Activated CD4-positive, alpha-beta memory T cell treated with anti-CD3 and anti-CD28 coated beads for 36 hours (primary cell): ENCODE measurements at places on chromosomes 7 and 10. TPM values are rescaled to one million over a fixed set of nuclear protein-coding genes. Genes with fewer than 3 reads are reported as not detected.

DNA sequence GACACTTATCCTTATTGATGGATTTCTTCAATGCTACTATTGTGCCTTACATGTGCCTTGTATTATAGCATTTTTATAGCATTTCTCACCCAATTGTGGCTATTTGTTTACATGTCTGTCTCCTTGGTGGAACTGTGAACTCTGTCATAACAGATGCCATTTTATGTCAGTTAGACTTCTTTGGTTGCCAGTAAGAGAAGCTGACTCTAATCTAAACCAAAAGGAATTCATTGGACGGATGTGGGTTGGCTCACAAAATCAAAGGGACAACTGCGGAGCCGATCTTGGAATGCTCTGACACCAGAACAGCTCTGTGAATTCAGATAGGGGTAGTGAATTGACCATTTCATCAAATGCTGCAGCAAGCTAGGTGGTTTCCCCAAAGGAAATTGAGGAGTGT is 15.0 kb downstream of the GARIN1A start:
- H3K4me3 ChIP-seq: no peak overlapping the region
- H3K27ac ChIP-seq: no peak overlapping the region
- no peaks in the 10 kb centered on the region for H3K4me1 ChIP-seq
- H3K27me3 ChIP-seq: no peaks in the 10 kb centered on the region

DNA sequence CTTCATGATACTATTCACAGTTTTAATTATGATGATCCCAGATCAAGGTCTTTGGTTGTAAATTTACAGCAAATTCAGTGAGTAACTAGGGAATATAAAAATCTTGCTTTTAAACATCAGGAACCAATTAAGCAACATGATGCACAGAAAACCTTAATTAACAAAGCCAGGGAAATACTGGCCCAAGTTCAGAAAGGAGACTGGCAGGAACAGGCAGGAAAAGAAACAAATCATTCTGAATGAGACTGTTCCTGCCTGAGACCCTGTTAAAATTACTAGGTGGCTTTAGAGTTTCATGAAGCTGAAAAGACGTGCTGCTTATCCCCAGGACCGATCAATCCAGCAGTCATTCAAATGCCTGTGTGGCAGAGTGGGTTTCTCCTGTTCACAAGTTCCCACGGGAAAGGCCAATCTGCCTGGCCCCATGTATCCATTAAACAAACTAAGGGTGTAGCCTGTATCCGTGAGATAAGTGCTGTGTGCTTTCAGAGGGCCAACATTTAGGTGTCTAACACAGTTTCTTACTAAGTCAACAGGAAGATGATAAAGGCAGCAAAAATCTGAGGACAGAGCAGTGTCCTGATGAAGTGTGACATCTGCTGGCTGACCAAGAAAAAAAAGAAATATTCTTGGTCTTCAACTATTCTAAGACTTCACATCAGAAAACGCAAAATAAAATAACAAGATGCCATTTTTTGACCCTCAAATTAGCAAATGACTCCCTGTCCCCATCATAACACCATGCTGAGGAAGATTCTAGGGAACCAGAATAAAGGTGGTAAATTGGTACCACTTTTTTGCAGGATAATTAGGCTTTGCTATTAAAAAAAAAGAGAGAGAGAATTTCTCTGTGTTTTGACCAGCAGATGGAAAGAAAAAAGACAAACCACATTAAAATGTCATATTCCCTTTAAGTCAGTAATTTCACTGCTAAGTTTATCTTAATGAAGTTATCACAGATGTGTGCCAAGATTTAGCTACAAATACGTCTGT is 34.2 kb downstream of the PUS7 start:
- H3K36me3 ChIP-seq: peaks cover 30% of the 10 kb centered on the region
- no peak overlapping the region for H3K4me3 ChIP-seq
- H3K27me3 ChIP-seq: no peaks in the 10 kb centered on the region
- no peak for DNase-seq
- no peak overlapping the region for H3K27ac ChIP-seq

DNA sequence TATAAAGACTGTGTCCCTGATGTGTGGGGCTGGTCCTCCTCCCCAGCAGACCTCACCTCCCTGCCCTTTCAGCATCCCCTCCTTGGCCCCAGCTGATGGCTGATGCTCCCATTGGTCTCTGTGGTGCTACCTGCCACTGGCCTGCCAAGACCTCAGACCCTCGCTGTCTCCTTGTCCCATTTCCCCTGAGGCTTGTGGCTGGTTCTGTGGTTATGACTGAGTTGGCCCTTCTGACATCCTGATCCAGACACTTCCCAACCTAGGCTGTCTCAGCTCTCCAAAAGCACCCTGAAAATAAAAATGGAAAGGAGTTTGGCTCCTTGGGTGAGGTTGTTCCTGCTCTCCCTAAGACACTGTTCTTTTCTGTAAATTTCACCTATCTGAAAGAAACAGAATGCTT is 214.2 kb downstream of the RPS24 start:
- no peak overlapping the region for H3K27ac ChIP-seq
- peaks cover 4% of the 10 kb centered on the region for H3K4me1 ChIP-seq
- H3K27me3 ChIP-seq: peaks cover 13% of the 10 kb centered on the region
- no peaks in the 10 kb centered on the region for H3K36me3 ChIP-seq
- no peak overlapping the region for H3K4me3 ChIP-seq

DNA sequence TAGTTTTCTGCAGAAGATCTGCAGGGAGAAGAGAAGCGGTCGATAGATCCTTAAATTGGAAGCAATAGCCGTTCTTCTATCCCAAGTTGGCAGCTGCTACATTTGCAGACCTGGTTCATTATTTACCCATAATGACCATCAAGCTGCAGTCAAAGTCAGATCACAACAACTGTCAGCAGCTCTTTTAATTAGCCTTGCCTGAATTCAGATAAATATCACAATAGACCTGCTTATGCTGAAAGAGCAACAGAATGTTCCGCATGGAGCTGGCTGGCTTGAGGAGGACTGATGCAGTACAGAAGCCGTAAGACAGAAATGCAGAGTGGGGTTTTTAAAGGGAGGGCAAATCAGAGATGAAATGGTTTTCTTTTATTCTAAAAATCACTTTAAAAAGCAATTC is 109.4 kb downstream of the HIBADH start:
- no peak for DNase-seq
- no peak overlapping the region for H3K4me3 ChIP-seq
- no peaks in the 10 kb centered on the region for H3K4me1 ChIP-seq
- H3K36me3 ChIP-seq: no peaks in the 10 kb centered on the region

DNA sequence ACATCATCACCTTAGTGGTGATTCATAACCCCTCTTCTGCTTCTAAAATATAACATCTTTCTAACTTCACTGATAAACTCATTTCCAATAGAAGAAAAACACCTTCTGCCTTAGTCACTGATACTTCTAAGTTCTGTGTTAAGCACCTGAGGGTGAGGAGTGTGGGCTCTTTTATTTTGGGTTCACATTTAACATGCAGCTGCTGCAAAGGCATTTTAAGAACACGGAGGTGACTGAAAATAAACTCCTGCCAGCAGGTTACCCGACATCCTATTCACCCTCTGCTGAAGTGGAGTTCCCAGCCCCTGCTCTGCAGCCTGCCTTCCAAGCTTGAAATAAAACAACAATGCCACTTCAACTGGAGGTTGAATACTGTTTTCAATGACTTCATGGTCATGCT is 202.9 kb upstream of the PLXNA4 start:
- peaks cover 9% of the 10 kb centered on the region for H3K27me3 ChIP-seq
- no peak overlapping the region for H3K27ac ChIP-seq
- no peak overlapping the region for H3K4me3 ChIP-seq
- peaks cover 3% of the 10 kb centered on the region for H3K36me3 ChIP-seq
- peaks cover 20% of the 10 kb centered on the region for H3K4me1 ChIP-seq
- DNase-seq: no peak

GRCh38 chr10:42645103-42645502 is 6.7 kb upstream of the ZNF33B start:
- DNase-seq: no peak
- H3K4me1 ChIP-seq: no peaks in the 10 kb centered on the region
- no peaks in the 10 kb centered on the region for H3K27me3 ChIP-seq

DNA sequence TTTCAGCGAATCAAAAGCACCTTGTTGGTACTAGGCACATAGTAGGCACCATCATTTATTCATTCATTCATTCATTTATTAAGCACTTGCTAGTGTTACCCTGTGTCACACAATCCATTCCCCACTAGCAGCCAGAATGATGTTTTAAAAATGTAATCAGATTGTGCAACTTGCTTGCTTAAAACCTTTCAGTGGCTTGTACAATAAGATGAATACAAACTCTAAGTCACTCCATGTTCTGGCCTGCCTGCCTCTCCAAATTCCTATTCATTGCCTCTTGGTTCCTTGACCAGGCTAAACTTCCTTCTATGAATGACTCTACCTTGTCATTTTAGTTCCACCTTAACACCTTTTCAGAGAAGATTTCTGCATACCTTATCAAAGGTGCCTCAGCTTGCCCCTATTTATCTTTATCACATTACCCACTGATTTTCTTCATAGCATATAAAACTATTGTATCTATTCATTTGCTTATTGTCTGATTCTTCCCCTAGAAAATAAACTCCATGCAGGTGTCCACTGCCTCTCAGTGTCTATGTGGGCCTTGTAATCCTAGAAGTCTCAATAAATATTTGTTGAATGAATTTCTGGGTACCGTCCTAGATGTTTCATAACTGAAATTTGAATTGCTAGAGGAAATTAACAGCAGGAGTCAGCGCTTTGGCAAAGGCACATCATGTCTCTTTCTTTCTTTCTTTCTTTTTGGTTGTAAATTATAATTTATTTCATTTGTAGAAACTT is 169.5 kb downstream of the TMEM26 start:
- peaks cover 2% of the 10 kb centered on the region for H3K27me3 ChIP-seq
- no peak for DNase-seq
- peaks cover 18% of the 10 kb centered on the region for H3K4me1 ChIP-seq
- H3K27ac ChIP-seq: no peak overlapping the region

DNA sequence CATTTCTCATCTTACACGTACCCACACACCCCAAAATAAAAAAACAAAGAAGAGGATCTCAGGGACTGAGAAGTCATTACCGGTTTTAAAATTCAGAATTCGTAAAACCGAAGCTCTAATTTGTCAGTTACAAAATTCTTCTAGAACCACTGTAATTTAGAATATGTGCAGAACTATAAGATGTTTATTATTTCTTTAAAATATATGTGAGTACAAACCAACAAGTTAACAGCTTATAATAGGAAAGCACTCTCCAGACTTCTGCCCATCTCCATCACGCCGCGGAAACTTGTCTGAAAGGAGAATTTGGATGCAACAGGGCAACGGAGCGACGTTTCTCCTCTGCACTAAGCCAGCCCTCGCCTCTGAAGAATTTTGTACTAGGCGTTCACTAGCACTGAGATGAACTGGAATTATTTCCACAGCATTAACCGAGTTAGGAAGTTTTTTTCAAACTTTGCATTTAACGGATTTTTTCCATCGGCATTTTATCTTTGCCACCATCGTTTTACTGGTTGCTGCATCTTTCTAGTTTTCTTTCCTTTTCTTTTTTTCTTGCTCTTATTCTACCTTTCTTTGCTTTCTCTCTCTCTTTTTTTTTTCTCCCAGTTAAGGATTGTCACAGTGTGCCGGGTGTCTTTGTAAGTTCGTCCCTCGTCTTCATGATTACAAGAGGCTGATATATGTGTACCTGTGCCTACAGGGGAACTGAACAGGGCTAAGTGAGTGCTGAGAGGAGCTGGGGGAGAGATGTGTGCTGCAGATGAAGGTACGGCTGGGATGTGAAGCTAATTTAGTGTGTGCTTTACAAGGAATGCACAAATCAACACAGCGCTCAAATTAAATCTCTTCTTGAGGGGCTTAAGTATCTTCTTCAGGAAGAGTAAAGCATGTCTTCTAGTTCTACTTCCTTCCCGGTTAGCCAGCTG is 295.9 kb upstream of the NFE2L3 start:
- H3K4me3 ChIP-seq: no peak overlapping the region
- H3K27me3 ChIP-seq: peaks cover 58% of the 10 kb centered on the region
- peaks cover 6% of the 10 kb centered on the region for H3K36me3 ChIP-seq
- no peak for DNase-seq
- H3K27ac ChIP-seq: peak overlapping the region; percentile 11

- peaks cover 3% of the 10 kb centered on the region for H3K4me1 ChIP-seq
- H3K27ac ChIP-seq: no peak overlapping the region
- H3K36me3 ChIP-seq: no peaks in the 10 kb centered on the region
- no peaks in the 10 kb centered on the region for H3K27me3 ChIP-seq
- no peak for DNase-seq
Measured at GRCh38 chr10:126469692-126470091, 81.4 kb upstream of the ADAM12 start.

GRCh38 chr10:127911218-127911866 is 4.4 kb downstream of the PTPRE start:
- H3K27ac ChIP-seq: no peak overlapping the region
- H3K27me3 ChIP-seq: peaks cover 17% of the 10 kb centered on the region
- H3K4me1 ChIP-seq: no peaks in the 10 kb centered on the region
- DNase-seq: no peak
- H3K36me3 ChIP-seq: no peaks in the 10 kb centered on the region
- no peak overlapping the region for H3K4me3 ChIP-seq

DNA sequence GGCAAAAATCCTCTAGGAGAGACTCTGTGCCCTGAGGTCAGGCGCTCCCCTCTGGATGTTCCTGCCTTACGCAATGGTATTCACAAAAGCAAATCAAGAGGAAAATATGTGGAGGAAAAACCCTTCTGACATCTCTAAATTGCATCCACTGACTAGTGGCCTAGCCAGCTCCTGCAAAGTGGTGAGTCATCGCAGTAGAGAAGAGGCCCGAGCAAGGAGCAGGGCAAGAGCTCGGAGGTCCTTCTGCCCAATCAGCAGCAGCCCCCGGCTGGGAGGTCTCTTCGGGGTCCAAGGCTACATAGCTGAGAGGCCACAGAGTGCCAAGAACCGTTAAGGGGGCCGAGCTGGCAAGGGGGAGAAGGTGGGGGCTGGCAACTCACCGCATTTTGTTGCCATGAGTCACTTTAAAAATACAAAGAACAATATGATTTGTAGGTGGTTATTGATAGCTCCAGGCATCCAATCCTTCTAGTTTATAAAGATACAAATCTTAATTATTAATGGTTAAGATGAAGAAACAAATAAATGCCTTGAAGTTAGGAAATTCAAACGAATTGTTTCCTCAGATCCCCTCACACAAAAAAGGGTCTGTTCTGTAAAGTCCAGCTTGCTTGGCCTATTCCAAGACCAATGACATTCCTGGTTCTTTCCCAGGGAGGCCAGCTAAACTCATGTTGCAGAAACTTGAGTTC is 161.6 kb downstream of the PKD1L1 start:
- no peak overlapping the region for H3K27ac ChIP-seq
- H3K4me1 ChIP-seq: no peaks in the 10 kb centered on the region
- H3K36me3 ChIP-seq: no peaks in the 10 kb centered on the region
- DNase-seq: no peak
- no peaks in the 10 kb centered on the region for H3K27me3 ChIP-seq

- DNase-seq: no peak
- H3K27me3 ChIP-seq: no peaks in the 10 kb centered on the region
- no peaks in the 10 kb centered on the region for H3K4me1 ChIP-seq
- H3K36me3 ChIP-seq: no peaks in the 10 kb centered on the region
- H3K4me3 ChIP-seq: no peak overlapping the region
- H3K27ac ChIP-seq: no peak overlapping the region
Measured at GRCh38 chr7:28755255-28755654, 202.9 kb downstream of the TRIL start.

- peaks cover 6% of the 10 kb centered on the region for H3K27me3 ChIP-seq
- H3K27ac ChIP-seq: no peak overlapping the region
- no peaks in the 10 kb centered on the region for H3K4me1 ChIP-seq
Measured at GRCh38 chr7:90081621-90082020, 72.6 kb upstream of the STEAP1 start.

- no peaks in the 10 kb centered on the region for H3K27me3 ChIP-seq
- peak overlapping the region; percentile 96 for H3K27ac ChIP-seq
- H3K4me1 ChIP-seq: peaks cover 38% of the 10 kb centered on the region
- peaks cover 31% of the 10 kb centered on the region for H3K36me3 ChIP-seq
Measured at GRCh38 chr7:98879198-98879978, 1.1 kb downstream of the TRRAP start.

Gene RTKN2
- total RNA-seq: 5.9 TPM

Gene OPN4
- not detected for total RNA-seq

Gene ANKRD61
- 0.33 TPM for total RNA-seq

Gene TMEM130
- total RNA-seq: not detected

Gene BET1
- 19.3 TPM for total RNA-seq

Gene PNLIPRP2
- not detected for total RNA-seq

Gene DCLRE1C
- 18.3 TPM for total RNA-seq
